ENCODE measurements at places on chromosomes 6 and 20.
A peak's percentile ranks its signal among the peaks of the same experiment; 100 is the strongest.

- DNase-seq, result no peak
Measured at GRCh38 chr20:9492067-9492466, 22.3 kb upstream of the LAMP5 start.

DNA sequence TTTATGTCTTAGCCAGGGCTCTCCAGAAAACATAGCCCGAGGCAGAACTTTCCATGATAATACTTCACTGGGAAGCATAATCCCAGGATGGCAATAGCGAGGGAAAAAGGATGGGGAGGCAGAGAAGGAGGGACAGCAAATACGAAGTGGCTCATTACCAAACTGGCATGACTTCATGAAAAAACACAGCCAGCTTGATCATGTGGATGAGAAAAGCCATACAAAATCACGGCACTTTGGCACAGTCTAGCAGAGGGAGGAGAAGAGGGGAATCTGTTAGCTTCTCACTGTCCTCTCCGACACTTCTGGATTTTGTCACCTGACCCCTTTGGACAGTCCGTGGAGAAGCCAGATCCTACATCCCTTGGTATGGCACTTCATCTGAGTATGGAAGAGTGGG, 212.5 kb upstream of the GRIK2 start:
- DNase-seq, result no peak

- DNase-seq, result no peak
Measured at GRCh38 chr6:43707269-43707668, 19.7 kb upstream of the MRPS18A start.

GRCh38 chr20:41204304-41205265, 67.2 kb downstream of the PLCG1 start:
- DNase-seq, result no peak

GRCh38 chr6:88565409-88565811, 398.0 kb downstream of the RNGTT start:
- no peak for DNase-seq

GRCh38 chr6:37115236-37115895, 54.6 kb upstream of the PIM1 start:
- DNase-seq, result no peak

- DNase-seq, result no peak
Measured at GRCh38 chr20:8156235-8157079, 24.4 kb downstream of the PLCB1 start.

GRCh38 chr6:24778121-24778520, 3.4 kb downstream of the GMNN start:
- no peak for DNase-seq

GRCh38 chr20:53582574-53583351, 10.9 kb downstream of the ZNF217 start:
- peak; percentile 33 for DNase-seq

GRCh38 chr6:100305209-100305869, 159.4 kb downstream of the SIM1 start:
- no peak for DNase-seq
